ENCODE measurements at places on chromosomes 16 and 17.

- no peak for DNase-seq
These were observed 547 bp downstream of the PLCD3 start for GRCh38 chr17:45131616-45132319.

DNA sequence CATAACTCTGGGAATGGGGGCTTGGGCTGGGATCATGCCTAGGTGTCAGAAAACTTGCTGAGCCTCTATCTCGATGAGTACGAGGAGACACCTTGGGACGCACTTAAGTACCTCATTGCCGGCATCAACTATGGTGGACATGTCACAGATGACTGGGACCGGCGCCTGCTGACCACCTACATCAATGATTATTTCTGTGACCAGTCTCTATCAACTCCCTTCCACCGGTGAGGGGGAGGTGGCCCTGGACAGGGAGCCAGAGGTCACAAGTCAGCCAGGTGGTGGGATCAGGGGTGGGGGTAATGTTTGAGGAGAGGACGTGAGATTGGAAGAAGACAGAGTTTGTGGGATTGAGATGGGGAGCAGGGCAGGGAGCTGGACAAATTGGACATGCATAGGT, 3.4 kb upstream of the KDM6B start:
- no peak for DNase-seq

DNA sequence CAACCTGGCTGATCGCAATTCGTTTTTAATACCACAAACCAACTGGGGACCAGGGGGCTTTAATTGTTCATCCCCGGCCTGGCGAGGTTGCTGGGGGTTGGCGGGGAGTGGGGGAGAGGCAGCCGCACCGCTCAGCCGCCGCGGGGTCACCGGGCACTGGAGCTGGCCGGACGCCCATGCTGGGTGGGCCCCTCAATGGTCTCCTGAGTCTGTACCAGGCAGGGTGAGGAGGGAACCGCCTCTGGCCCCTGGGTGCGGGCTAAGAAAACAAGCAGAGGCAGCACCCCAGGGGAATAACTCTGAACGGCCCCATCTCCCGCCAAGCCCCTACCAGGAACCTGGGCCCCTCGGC, 43.9 kb downstream of the ACTG1 start:
- no peak for DNase-seq

- no peak for DNase-seq
These were observed 337.4 kb upstream of the HSBP1 start for GRCh38 chr16:83470416-83470815.

DNA sequence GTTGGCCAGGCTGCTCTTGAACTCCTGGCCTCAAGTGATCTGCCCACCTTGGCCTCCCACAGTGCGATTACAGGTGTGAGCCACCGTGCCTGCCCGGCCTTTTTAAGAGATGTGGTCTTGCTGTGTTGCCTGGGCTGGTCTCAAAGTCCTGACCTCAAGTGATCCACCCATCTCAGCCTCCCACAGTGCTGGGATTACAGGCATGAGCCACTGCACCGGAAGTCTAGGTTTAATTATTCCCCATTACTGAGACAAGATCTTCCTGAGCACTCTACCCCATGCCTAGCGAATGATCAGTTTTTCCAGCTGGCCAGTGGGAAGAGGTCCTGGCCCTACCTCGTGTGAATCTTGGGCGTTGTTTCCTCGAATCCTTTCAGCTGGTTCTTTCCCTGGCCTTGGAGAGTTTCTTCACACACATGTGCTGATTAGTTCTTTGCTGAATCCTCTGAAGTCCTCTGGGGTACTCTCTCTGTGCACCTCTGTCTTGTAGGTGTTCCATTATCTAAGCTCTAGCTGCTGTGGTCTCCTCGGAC, 18.9 kb downstream of the C16orf54 start:
- DNase-seq, result no peak

- DNase-seq, result no peak
These were observed 16.9 kb downstream of the NARF start for GRCh38 chr17:82475458-82475857.

- peak; percentile 51 for DNase-seq
These were observed 167.3 kb upstream of the GSE1 start for GRCh38 chr16:85445779-85446222.

DNA sequence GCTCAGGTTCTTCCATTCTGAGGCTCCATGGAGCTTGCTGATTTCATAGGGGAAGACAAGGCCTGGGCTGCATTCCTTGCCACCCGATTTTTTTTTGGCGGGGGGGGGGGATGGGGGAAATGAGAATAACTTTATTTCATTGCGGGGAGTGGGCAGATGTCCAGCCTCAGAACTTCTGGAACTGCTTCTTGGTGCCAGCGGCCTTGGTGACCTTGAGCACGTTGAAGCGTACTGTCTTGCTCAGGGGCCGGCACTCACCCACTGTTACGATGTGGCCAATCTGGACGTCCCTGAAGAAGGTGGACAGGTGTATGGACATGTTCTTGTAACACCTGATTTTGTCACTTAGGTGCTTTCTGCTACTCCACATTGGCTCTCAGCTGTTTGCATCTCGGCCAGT, 8.3 kb upstream of the CENPT start:
- DNase-seq, result no peak

DNA sequence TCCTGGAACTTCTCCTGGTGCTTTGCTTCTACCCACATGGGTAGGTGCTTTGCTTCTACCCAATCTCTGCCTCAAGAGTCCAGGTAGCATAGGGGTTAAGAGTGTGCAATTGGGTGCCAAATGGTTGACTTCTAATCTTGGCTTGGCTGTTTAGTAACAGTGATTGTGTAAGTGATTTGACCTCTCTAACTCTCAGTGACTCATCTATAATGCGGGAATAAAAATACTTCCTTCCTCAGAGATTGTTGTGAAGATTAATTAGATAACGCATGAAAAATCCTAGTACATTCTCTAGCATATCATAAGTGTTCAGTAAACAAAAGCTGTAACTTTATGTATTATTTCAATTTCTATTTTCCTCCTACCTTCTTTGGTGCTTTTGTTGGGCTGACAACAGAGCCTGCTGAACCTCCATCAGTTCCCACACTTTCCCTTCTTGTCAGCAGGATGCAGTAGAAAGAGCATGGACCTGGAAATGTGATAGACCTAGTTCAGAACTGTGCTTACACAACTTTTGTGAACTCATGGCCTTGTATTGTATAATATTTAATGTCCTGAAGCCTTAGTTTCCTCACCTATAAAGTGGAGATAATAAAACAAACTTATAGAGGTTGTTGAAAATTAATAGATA, 72.9 kb upstream of the SMIM36 start:
- no peak for DNase-seq

All from DMS153 (cell line).